ENCODE measurements at places on chromosomes 11 and 22. TPM values are rescaled to one million over a fixed set of nuclear protein-coding genes. Genes with fewer than 3 reads are reported as not detected.
A peak's percentile ranks its signal among the peaks of the same experiment; 100 is the strongest.

DNA sequence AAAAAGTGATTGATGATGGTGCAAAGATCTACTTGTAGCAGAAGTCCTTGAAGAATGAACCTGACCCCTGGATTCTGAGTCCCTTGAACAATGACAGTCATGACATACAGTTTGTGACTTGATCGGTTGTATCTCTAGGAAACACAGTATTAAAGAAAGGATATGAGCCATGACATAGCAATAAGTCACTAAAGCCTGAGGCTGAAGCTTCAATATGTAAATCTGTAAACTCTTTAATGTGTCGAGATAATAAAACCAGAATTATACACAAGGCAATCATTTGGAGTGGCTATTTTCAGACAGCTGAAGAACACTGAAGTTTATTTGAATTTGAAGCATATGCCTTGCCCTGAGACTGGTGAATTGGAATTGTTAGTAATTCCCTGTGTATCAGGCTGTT lies 911.5 kb upstream of the RAG2 start:
- no peaks in the 10 kb centered on the region for H3K27me3 ChIP-seq
- no peak overlapping the region for H3K27ac ChIP-seq
- H3K4me3 ChIP-seq: no peak overlapping the region
- no peak for DNase-seq
- H3K4me1 ChIP-seq: no peaks in the 10 kb centered on the region

- H3K27ac ChIP-seq: no peak overlapping the region
- H3K4me3 ChIP-seq: no peak overlapping the region
- no peaks in the 10 kb centered on the region for H3K27me3 ChIP-seq
- H3K36me3 ChIP-seq: no peaks in the 10 kb centered on the region
- no peak for DNase-seq
Measured at GRCh38 chr11:45031912-45032519, 81.3 kb upstream of the TP53I11 start.

- H3K36me3 ChIP-seq: no peaks in the 10 kb centered on the region
- DNase-seq: no peak
- H3K4me1 ChIP-seq: no peaks in the 10 kb centered on the region
- H3K27me3 ChIP-seq: no peaks in the 10 kb centered on the region
Measured at GRCh38 chr11:78179459-78180071, 8.9 kb downstream of the KCTD21 start.

- H3K27ac ChIP-seq: no peak overlapping the region
- H3K4me1 ChIP-seq: peaks cover 18% of the 10 kb centered on the region
- H3K27me3 ChIP-seq: no peaks in the 10 kb centered on the region
- DNase-seq: peak; percentile 37
- H3K4me3 ChIP-seq: no peak overlapping the region
- H3K36me3 ChIP-seq: no peaks in the 10 kb centered on the region
Measured at GRCh38 chr11:44946263-44946662, 4.4 kb downstream of the TP53I11 start.

GRCh38 chr11:128956401-128957201 lies 13.9 kb upstream of the TP53AIP1 start:
- no peaks in the 10 kb centered on the region for H3K4me1 ChIP-seq
- DNase-seq: peak; percentile 60
- H3K36me3 ChIP-seq: no peaks in the 10 kb centered on the region
- H3K27ac ChIP-seq: no peak overlapping the region

DNA sequence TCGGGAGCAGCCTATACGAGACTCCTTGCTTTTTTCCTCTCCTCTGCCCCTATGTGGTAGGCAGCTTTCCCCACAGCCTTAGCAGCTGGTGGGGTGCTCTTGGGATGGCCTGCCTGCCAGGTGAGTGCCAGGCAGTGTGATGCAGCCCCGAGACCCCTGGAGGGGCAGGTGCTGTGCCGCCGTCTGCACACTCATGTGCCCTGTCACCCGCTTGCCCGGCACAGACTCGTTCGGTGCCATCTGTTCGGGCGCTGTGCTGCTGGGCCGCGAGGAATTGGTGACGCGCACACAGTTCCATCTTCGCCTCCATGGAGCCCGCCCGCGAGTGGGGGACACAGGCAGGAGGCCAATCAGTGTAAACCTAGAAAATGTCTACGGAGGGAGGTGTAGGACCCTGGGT lies 15.1 kb downstream of the TRMU start:
- H3K27ac ChIP-seq: no peak overlapping the region
- H3K27me3 ChIP-seq: no peaks in the 10 kb centered on the region
- no peak overlapping the region for H3K4me3 ChIP-seq
- no peak for DNase-seq

GRCh38 chr11:14331476-14332136 lies 27.4 kb downstream of the RRAS2 start:
- H3K27me3 ChIP-seq: no peaks in the 10 kb centered on the region
- H3K4me1 ChIP-seq: no peaks in the 10 kb centered on the region
- H3K27ac ChIP-seq: no peak overlapping the region
- no peaks in the 10 kb centered on the region for H3K36me3 ChIP-seq

- no peaks in the 10 kb centered on the region for H3K36me3 ChIP-seq
- no peaks in the 10 kb centered on the region for H3K4me1 ChIP-seq
- H3K27ac ChIP-seq: no peak overlapping the region
- H3K27me3 ChIP-seq: no peaks in the 10 kb centered on the region
- H3K4me3 ChIP-seq: no peak overlapping the region
Measured at GRCh38 chr11:126008956-126009355, 53.7 kb downstream of the CDON start.

Gene CFAP68
- total RNA-seq: 20.0 TPM

Gene MACROD1
- total RNA-seq: 22.9 TPM

Gene MB
- total RNA-seq: 2.9 TPM

Gene ART5
- not detected for total RNA-seq

Gene RAB3IL1
- total RNA-seq: 5.9 TPM

Gene SCUBE2
- 7.5 TPM for total RNA-seq

Gene OPCML
- 0.08 TPM for total RNA-seq

Gene UBQLN3
- total RNA-seq: not detected

Gene TMPRSS4
- total RNA-seq: 309 TPM
